Dermis blood vessel endothelial cell (primary cell): ENCODE measurements at places on chromosomes 16 and 17. TPM values are rescaled to one million over a fixed set of nuclear protein-coding genes. Genes with fewer than 3 reads are reported as not detected.
A peak's percentile ranks its signal among the peaks of the same experiment; 100 is the strongest.

Gene ARHGAP44
- total RNA-seq: 0.47 and 0.68 TPM in 2 replicates

Gene DLX4
- not detected in 2 replicates for total RNA-seq

Gene SKAP1
- 0.17 TPM in 1 of 2 replicates, not detected in the other for total RNA-seq

Gene CSH1
- not detected in 2 replicates for total RNA-seq

Gene TPPP3
- 0.19 TPM in 1 of 2 replicates, not detected in the other for total RNA-seq

Gene KRTAP16-1
- 0.05 TPM in 1 of 2 replicates, not detected in the other for total RNA-seq

Gene TANGO6
- 17.1 and 37.8 TPM in 2 replicates for total RNA-seq

DNA sequence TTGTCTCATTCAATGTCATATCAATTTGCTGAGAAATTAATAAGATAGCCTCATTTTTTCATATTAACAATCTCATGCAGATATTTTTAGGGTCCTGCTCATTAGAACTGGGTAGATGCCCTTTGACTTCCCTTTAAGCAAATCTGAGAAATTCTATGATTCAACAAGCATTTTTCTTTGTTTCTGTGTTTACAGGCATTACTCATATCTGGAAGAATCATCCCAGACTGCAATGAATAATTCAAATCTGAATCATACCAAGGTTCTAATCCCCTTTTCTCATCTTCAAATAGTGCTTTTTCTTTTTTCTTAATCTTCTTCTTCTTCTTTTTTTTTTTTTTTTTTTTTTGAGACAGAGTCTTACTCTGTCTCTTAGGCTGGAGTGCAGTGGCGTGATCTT is 69.2 kb upstream of the KIFC3 start:
- peak; percentile 41 for DNase-seq

- no peak for DNase-seq
Observed at GRCh38 chr16:82937926-82938520, 311.3 kb downstream of the CDH13 start.

GRCh38 chr17:1094591-1094990 is 85.2 kb downstream of the ABR start:
- no peak for DNase-seq

DNA sequence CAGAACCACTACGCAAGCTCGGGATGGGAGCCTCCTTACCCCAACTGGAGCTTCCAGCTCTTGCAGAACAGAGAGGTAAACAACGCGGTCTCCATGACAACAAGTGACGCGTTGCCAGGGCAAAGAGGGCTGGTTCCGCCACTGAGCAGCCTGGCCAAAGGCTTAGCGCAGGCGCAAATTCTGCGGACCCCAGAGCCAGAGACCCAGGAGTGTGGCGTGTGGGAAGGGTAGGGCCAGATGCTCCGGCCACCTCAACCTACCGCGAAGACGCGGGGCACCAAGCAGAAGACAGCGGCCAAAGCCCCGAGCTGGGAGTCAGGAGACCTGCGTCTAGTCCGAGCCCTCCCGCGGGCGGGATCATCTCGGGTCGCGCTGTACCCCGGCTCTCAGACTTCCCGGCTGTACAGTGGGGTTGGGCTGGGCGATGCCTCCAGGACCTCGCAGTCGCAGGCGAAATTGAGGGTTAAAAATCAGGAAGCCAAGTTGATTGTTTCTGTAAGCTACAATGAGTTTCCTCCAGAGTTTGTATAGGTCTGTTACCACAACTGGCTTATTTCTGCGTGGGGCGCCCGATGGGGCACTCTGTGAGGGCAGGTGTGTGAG is at the start of gene TEKT1:
TSS of gene TEKT1 (minus strand) at position 69 of the 603 bp plus-strand sequence. CDS start 1,353 bp downstream, outside the sequence.
- DNase-seq: peak; percentile 79

- no peak for DNase-seq
Observed at GRCh38 chr16:71954699-71955195, 45.5 kb downstream of the PKD1L3 start.

GRCh38 chr17:11608396-11608795 is 10.1 kb downstream of the DNAH9 start:
- no peak for DNase-seq

DNA sequence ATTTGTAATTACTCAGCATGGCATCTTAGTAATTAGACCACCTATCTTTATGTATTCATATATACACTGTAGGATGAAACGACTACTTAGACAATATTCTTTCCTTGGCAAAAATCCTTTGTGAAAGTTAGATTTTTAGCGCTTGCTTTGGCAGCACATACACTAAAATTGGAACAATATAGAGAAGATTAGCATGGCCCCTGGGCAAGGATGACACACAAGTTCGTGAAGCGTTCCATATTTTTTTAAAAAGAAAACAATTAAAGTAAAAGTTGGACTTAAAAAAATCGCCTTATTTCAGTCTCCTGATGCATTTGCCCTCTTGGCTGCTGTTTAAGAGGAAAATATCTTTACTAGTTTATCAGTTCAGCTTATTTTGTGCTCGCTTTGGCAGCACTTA is 10.5 kb downstream of the IGSF6 start:
- DNase-seq: no peak
